ENCODE measurements at places on chromosomes 13 and 19. TPM values are rescaled to one million over a fixed set of nuclear protein-coding genes. Genes with fewer than 3 reads are reported as not detected.

FAAP24 gene
- 10.5 TPM for total RNA-seq

GRK1 gene
- not detected for total RNA-seq

ZNF416 gene
- total RNA-seq = 4.6 TPM

KIR2DL3 gene
- not detected for total RNA-seq

DCT gene
- total RNA-seq = not detected

SCEL gene
- not detected for total RNA-seq

ONECUT3 gene
- not detected for total RNA-seq

SIGLEC7 gene
- not detected for total RNA-seq

LRG1 gene
- 0.14 TPM for total RNA-seq

ELSPBP1 gene
- not detected for total RNA-seq

MPND gene
- 5.3 TPM for total RNA-seq

- H3K4me3 ChIP-seq = no peak overlapping the region
- 0 out of 2 replicates have a peak, but pooled peaks cover 2% of the 10 kb centered on the region for H3K27me3 ChIP-seq
- no peak overlapping the region for H3K27ac ChIP-seq
- DNase-seq = no peak
- H3K36me3 ChIP-seq = no peaks in the 10 kb centered on the region
- no peaks in the 10 kb centered on the region for H3K4me1 ChIP-seq
Measured at GRCh38 chr19:49160450-49161189, 3.0 kb downstream of the TRPM4 start.

DNA sequence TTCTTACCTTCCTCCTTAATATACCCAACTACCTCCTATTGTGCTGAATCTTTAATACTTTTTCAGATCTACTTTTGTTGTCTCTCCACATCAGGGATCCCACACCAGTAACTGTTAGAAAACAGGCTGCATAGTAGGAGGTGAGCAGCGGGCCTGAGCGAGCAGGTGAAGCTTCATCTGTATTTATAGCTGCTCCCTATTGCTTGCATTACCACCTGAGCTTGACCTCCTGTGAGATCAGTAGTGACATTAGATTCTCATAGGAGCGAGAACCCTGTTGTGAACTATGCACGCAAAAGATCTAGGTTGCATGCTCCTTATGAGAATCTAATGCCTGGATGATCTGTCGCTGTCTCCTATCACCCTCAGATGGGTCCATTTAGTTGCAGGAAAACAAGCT, 279.8 kb downstream of the DIAPH3 start:
- no peaks in the 10 kb centered on the region for H3K27me3 ChIP-seq
- no peak overlapping the region for H3K4me3 ChIP-seq
- DNase-seq = no peak
- no peaks in the 10 kb centered on the region for H3K4me1 ChIP-seq
- no peaks in the 10 kb centered on the region for H3K36me3 ChIP-seq
- H3K27ac ChIP-seq = no peak overlapping the region

- no peak overlapping the region for H3K27ac ChIP-seq
- DNase-seq = no peak
- no peak overlapping the region for H3K4me3 ChIP-seq
- no peaks in the 10 kb centered on the region for H3K36me3 ChIP-seq
Measured at GRCh38 chr13:76266561-76266960, 619.6 kb downstream of the KCTD12 start.

DNA sequence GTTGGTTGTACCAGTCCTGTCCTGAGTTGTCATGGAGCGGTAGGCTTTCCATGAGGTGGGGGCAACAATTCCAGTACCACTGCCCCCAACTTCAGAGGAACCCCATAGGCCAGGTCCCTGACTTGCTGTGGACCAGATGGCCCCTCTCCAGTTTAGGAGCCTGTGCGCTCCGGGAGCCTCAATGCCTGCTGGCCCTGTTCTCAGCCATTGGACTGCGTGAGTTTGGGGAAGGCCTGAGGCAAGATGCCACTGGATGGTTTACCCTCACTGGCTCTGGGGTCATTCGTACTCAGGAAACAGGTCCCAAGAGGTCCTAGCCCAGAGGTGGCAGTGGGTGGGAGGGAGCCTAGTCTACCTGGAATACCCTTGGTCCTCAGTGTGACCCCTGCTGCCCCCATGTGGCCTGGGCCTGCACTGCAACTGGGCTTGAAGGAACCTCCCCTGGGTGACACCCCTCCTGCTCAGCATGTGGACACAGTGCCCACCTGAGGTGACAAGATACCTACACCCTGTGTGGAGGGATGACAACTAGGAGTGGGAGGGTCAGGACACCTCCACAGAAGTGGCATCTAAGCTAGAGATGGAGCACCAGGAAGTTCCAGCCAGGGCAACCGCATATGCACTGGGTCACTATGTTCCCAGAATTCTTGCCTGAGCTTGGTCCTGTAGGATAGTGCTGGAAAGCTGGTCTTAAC, 6.0 kb upstream of the PRR19 start:
- H3K4me3 ChIP-seq = no peak overlapping the region
- H3K36me3 ChIP-seq = peaks cover 8% of the 10 kb centered on the region
- 0 out of 2 replicates have a peak overlapping the region, but pooled peaks have one; percentile 25 for H3K27ac ChIP-seq
- peaks cover 9% of the 10 kb centered on the region for H3K4me1 ChIP-seq

DNA sequence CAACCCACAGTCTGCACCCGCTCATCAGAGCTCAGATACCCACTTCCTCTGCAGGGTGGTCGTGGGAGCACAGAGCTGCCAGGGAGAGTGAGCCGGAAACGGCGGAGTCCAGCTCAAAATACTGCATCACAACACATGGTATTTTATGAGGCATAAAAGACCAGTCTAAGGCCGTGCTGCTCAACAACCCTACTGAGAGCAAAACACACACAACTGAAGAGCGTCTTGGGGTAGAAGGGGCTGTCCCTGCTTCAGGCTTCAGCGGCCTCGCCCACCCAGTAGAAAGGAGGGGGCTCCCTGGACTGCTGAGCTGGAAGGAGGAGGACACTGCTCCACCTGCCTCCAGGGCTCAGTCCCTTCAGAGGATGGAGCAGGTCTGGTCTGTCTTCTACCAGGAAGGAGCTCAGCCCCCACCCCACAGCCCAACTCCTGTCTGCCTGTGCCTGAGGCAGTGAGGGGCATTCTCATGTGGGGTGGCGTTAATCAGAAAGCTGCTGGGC, 36.9 kb downstream of the NAXD start:
- no peaks in the 10 kb centered on the region for H3K36me3 ChIP-seq
- H3K27me3 ChIP-seq = no peaks in the 10 kb centered on the region
- H3K4me3 ChIP-seq = no peak overlapping the region
- no peak for DNase-seq

GRCh38 chr13:19068691-19069090, 112.9 kb downstream of the TUBA3C start:
- DNase-seq = no peak
- no peak overlapping the region for H3K27ac ChIP-seq
- H3K27me3 ChIP-seq = no peaks in the 10 kb centered on the region
- H3K4me1 ChIP-seq = no peaks in the 10 kb centered on the region
- H3K4me3 ChIP-seq = no peak overlapping the region

GRCh38 chr13:41742917-41743552, 217.9 kb downstream of the VWA8 start:
- H3K36me3 ChIP-seq = no peaks in the 10 kb centered on the region
- no peak overlapping the region for H3K27ac ChIP-seq
- no peak overlapping the region for H3K4me3 ChIP-seq
- H3K4me1 ChIP-seq = no peaks in the 10 kb centered on the region

DNA sequence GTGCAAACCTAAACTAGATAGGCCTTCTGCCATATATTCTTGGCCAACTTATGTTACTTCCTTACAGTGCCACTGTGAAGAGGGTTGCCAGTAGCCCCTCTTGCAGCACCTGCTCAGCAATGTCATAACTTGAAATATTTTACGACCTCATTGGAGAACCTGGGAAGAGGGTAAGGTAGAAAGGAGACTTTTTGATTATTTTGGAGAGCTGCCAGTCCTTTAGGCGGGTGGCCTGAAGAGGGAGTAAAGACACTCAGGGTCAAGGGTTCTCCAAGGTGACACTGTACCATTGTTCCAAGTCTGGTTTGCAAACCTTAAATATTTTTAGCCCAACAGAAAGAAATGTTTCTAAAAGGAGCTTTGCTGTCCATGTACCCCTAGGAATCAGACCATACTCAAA, 118.3 kb downstream of the FLT1 start:
- no peaks in the 10 kb centered on the region for H3K4me1 ChIP-seq
- no peak for DNase-seq
- H3K27ac ChIP-seq = no peak overlapping the region
- H3K27me3 ChIP-seq = no peaks in the 10 kb centered on the region

GRCh38 chr19:51550848-51551672, 19.6 kb upstream of the SIGLEC6 start:
- no peaks in the 10 kb centered on the region for H3K27me3 ChIP-seq
- DNase-seq = no peak
- H3K36me3 ChIP-seq = no peaks in the 10 kb centered on the region
- H3K4me3 ChIP-seq = no peak overlapping the region
- peaks cover 10% of the 10 kb centered on the region for H3K4me1 ChIP-seq
- no peak overlapping the region for H3K27ac ChIP-seq

- H3K36me3 ChIP-seq = peaks cover 23% of the 10 kb centered on the region
- no peak overlapping the region for H3K4me3 ChIP-seq
- no peaks in the 10 kb centered on the region for H3K27me3 ChIP-seq
- H3K27ac ChIP-seq = peak overlapping the region; percentile 10
- peaks cover 24% of the 10 kb centered on the region for H3K4me1 ChIP-seq
Measured at GRCh38 chr19:39362682-39363657, 20.7 kb downstream of the SAMD4B start.

- no peak overlapping the region for H3K27ac ChIP-seq
- DNase-seq = peak; percentile 54
- peaks cover 6% of the 10 kb centered on the region for H3K4me1 ChIP-seq
- H3K27me3 ChIP-seq = no peaks in the 10 kb centered on the region
- no peak overlapping the region for H3K4me3 ChIP-seq
- no peaks in the 10 kb centered on the region for H3K36me3 ChIP-seq
Measured at GRCh38 chr19:19113040-19113626, 25.1 kb downstream of the TMEM161A start.

- H3K27me3 ChIP-seq = no peaks in the 10 kb centered on the region
- no peak overlapping the region for H3K4me3 ChIP-seq
- peak; percentile 95 for DNase-seq
- no peak overlapping the region for H3K27ac ChIP-seq
- H3K36me3 ChIP-seq = no peaks in the 10 kb centered on the region
- H3K4me1 ChIP-seq = no peaks in the 10 kb centered on the region
Measured at GRCh38 chr19:15091918-15092753, 10.1 kb downstream of the OR1I1 start.

GRCh38 chr13:49844181-49844580, 51.7 kb upstream of the KPNA3 start:
- H3K4me3 ChIP-seq = no peak overlapping the region
- peaks cover 9% of the 10 kb centered on the region for H3K4me1 ChIP-seq
- H3K27ac ChIP-seq = no peak overlapping the region

GRCh38 chr19:46181388-46181779, 33.3 kb downstream of the IGFL2 start:
- DNase-seq = no peak
- H3K27ac ChIP-seq = no peak overlapping the region
- H3K27me3 ChIP-seq = no peaks in the 10 kb centered on the region
- peaks cover 9% of the 10 kb centered on the region for H3K4me1 ChIP-seq

DNA sequence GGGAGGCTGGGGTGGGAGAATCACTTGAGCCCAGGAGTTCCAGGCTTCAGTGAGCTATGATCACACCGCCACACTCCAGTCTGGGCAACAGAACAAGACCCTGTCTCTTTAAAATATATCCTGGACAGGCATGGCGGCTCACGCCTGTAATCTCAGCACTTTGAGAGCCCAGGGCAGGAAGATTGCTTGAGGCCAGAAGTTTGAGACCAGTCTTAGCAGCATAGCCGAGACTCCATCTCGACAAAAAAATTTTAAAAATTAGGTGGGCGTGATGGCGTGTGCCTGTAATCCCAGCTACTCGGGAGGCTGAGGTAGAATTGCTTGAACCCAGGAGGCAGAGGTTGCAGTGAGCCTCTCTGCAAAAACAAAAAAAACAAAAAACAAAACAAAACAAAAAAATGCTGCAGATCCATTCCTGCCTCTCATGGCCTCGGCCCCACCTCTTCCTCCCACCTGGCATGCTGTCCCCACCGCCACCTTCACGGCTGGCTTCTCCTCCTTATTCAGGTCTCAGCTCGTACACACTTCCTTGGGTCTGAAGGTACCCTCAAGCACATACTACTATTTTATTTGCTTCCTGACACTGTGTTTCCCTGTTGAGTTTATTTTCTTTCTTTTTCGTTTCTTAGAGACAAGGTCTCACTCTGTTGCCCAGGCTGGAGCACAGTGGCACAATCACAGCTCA, 5.3 kb downstream of the RFX1 start:
- no peak for DNase-seq
- no peaks in the 10 kb centered on the region for H3K27me3 ChIP-seq
- no peak overlapping the region for H3K4me3 ChIP-seq
- H3K27ac ChIP-seq = no peak overlapping the region
- H3K4me1 ChIP-seq = peaks cover 26% of the 10 kb centered on the region

- peak overlapping the region; percentile 76 for H3K4me3 ChIP-seq
- peak; percentile 84 for DNase-seq
- peaks cover 45% of the 10 kb centered on the region for H3K4me1 ChIP-seq
- H3K27ac ChIP-seq = peak overlapping the region; percentile 67
- peaks cover 37% of the 10 kb centered on the region for H3K36me3 ChIP-seq
- H3K27me3 ChIP-seq = no peaks in the 10 kb centered on the region
Measured at GRCh38 chr13:113209759-113210421, 477 bp downstream of the CUL4A start.

GRCh38 chr13:48236528-48237353, 3.7 kb downstream of the ITM2B start:
- peak overlapping the region; percentile 62 for H3K27ac ChIP-seq
- DNase-seq = no peak
- H3K4me1 ChIP-seq = peaks cover 55% of the 10 kb centered on the region
- no peaks in the 10 kb centered on the region for H3K36me3 ChIP-seq
- H3K27me3 ChIP-seq = no peaks in the 10 kb centered on the region

DNA sequence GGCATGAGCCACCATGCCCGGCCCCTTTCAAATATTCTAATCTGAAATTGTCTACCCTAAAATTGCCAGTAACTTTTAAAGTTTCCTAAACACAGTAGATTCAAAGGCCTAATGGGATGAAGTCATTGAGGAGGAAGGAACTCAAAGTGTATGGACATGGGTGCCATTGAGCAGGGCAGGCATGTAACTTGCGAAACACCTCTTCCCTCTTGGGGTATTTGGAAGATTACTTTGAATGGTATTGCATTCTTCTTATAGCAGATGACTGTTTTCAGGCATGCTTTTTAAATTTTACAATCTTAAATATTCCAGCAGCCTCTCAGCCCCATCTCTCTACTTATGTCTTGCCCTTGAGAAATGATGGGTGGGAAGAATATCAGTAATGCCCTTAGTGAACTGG, 21.0 kb downstream of the TM9SF2 start:
- no peak overlapping the region for H3K4me3 ChIP-seq
- H3K36me3 ChIP-seq = peaks cover 50% of the 10 kb centered on the region
- no peak overlapping the region for H3K27ac ChIP-seq
- no peaks in the 10 kb centered on the region for H3K4me1 ChIP-seq
- H3K27me3 ChIP-seq = no peaks in the 10 kb centered on the region
- DNase-seq = no peak

- no peaks in the 10 kb centered on the region for H3K27me3 ChIP-seq
- no peak overlapping the region for H3K4me3 ChIP-seq
- H3K36me3 ChIP-seq = peaks cover 40% of the 10 kb centered on the region
- H3K27ac ChIP-seq = peak overlapping the region; percentile 96
- DNase-seq = peak; percentile 94
Measured at GRCh38 chr13:40758811-40759210, 12.2 kb downstream of the MRPS31 start.
